ENCODE measurements at places on chromosomes 16 and 17. TPM values are rescaled to one million over a fixed set of nuclear protein-coding genes. Genes with fewer than 3 reads are reported as not detected.

Gene CCNF
- 62.2 TPM for total RNA-seq

Gene ZNF597
- 3.4 TPM for total RNA-seq

Gene MT1M
- total RNA-seq: 2.5 TPM

Gene YBX2
- total RNA-seq: 26.0 TPM

Gene HCRT
- not detected for total RNA-seq

Gene ACAP1
- 15.5 TPM for total RNA-seq

Gene PERCC1
- not detected for total RNA-seq

Gene MYH2
- total RNA-seq: 0.68 TPM

- no peaks in the 10 kb centered on the region for H3K27me3 ChIP-seq
- DNase-seq: no peak
- H3K27ac ChIP-seq: no peak overlapping the region
- H3K4me3 ChIP-seq: peak overlapping the region; percentile 92
- H3K4me1 ChIP-seq: no peaks in the 10 kb centered on the region
Observed at GRCh38 chr16:50025537-50025931, 509 bp downstream of the CNEP1R1 start.

- H3K4me3 ChIP-seq: no peak overlapping the region
- H3K36me3 ChIP-seq: no peaks in the 10 kb centered on the region
- no peak for DNase-seq
- no peak overlapping the region for H3K27ac ChIP-seq
- no peaks in the 10 kb centered on the region for H3K4me1 ChIP-seq
Observed at GRCh38 chr16:84948851-84949610, 62.3 kb downstream of the ZDHHC7 start.

- H3K4me1 ChIP-seq: no peaks in the 10 kb centered on the region
- H3K27ac ChIP-seq: no peak overlapping the region
- DNase-seq: no peak
Observed at GRCh38 chr16:86118467-86119307, 219.7 kb downstream of the IRF8 start.

DNA sequence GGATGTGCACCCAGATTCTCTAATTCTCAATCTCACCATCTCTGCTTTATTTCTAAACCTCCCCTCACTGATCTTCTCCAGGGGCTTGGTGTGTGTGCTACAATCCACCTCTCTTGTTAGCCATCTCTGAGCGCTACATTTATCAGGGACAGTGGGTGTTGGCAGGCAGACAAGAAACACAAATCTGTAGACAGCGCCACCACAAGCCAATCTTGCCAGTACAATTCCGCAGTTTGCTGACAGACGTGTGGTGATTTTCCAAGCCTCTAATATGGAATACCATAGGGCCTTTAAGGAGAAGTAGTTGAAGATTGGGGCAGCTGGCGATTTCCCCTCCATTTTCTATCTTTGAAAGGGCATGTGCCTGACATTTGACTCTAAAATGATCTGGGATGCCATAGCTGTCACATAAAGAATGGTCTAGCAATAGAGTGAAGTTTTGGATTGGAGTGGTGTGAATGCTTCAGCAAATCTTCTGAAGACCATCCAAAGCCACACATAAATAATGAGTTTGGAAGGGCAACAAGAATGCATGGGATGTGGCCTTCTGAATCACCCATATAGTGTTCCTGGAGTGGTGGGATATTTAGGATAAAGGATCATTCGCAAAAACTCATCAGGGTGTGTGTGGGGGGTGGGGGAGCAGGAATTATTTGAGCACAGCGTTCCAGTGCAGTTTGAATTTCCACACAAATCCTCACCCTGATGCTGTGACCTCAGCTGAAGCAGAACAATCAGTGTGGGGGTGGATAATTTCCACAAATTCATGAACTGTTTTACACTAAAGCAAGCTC lies 12.0 kb upstream of the ANKFN1 start:
- H3K4me3 ChIP-seq: no peak overlapping the region
- no peaks in the 10 kb centered on the region for H3K36me3 ChIP-seq
- H3K4me1 ChIP-seq: no peaks in the 10 kb centered on the region
- H3K27ac ChIP-seq: no peak overlapping the region
- no peak for DNase-seq

GRCh38 chr16:2798723-2799204 lies 494 bp downstream of the PRSS41 start:
- no peaks in the 10 kb centered on the region for H3K27me3 ChIP-seq
- DNase-seq: peak; percentile 24
- H3K4me1 ChIP-seq: no peaks in the 10 kb centered on the region
- no peak overlapping the region for H3K27ac ChIP-seq
- no peak overlapping the region for H3K4me3 ChIP-seq
- peaks cover 2% of the 10 kb centered on the region for H3K36me3 ChIP-seq

DNA sequence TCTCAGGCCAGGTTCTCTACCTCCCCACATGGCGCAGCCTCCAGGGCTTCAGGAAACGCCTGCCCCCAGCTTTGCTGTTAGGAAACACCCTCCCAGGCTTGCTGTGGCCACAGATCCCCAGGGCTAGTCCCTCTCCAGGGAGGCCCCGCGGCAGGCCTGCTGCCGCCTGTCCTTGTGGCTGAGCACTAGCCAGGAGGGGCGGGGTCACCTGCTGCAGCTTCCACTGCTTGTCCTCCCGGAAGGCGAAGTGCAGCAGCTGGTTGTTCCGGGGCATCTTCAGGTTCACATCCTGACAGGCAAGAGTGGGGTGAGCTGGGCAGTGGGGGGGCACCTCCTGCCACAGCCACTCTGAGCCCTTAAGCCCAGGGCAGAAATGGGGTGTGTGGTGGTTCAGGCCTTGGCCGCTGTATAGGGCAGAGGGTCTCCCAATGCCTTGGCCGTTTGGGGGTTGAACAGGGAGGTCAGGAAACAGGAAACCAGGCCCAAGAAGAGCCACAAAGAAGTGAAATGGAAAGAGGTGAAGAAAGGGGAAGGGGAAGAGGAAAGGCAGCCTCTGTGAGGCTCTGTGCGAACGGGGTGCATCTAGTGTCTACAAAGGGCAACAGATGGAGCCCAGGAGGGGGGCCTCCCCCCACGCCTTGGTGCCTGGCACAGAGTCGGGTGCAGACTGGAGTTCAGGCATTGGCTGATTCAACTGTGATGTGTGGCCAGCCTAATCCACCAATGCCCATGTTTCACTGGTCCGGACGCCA lies 2.0 kb downstream of the ROGDI start:
- H3K36me3 ChIP-seq: peaks cover 8% of the 10 kb centered on the region
- no peak overlapping the region for H3K27ac ChIP-seq
- H3K27me3 ChIP-seq: no peaks in the 10 kb centered on the region
- H3K4me1 ChIP-seq: no peaks in the 10 kb centered on the region
- DNase-seq: no peak

DNA sequence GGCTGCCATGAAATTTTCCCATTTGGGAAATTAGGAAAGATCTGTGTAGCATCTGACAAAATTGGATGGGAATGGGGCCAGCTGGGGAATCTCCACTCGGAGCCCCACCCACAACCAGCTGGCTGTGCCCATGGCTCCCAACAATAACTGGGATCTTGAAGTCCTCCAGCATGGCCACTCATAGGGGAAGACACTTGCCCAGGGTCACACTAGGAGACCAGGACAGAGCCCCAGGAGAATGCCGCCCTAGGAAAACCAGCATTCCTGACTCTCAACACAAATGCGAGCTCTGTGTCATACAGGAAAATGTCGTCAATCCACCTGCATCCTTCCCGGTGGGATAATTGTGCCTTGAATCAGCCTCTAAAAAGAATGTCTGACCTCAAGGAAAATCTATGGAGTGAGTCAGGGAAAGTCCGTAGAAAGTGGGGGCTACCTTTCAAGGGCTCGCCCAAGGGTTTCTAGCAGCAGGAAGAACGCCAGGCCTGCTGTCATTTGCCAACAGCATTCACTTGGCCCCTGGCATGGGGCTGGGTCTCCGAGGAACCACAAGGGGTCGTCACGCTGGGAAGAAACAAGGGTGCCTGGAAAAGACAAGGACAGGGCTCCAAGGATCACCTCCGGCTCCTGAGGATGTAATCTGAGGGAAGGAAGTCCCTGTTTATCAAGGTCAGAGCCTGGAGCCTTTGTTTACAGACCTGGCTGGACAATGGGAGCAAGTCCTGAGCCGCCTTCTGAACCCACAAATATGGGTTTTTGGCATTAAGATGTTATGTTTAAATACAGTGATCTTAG lies 15.9 kb downstream of the CDH5 start:
- DNase-seq: peak; percentile 54
- H3K4me3 ChIP-seq: no peak overlapping the region
- H3K4me1 ChIP-seq: no peaks in the 10 kb centered on the region
- H3K27me3 ChIP-seq: no peaks in the 10 kb centered on the region
- H3K36me3 ChIP-seq: no peaks in the 10 kb centered on the region
- no peak overlapping the region for H3K27ac ChIP-seq

DNA sequence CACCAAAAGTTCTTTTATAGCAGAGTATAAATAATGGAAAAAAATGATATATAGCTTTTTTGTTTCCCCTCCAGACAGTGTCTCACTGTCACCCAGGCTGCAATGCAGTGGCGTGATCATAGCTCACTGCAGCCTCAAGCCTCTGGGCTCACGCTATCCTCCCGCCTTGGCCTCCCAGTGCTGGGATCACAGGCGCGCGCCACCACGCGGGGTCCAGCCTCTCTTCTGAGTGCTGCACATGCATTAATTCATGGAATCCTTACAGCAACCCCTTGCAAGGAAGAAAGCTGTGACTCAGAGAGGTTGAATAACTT lies 18.0 kb upstream of the ZNF629 start:
- peak overlapping the region; percentile 73 for H3K4me3 ChIP-seq
- no peak for DNase-seq
- no peaks in the 10 kb centered on the region for H3K36me3 ChIP-seq
- no peak overlapping the region for H3K27ac ChIP-seq

GRCh38 chr16:75229172-75230031 lies 10.6 kb downstream of the CTRB1 start:
- H3K36me3 ChIP-seq: peaks cover 38% of the 10 kb centered on the region
- no peak overlapping the region for H3K4me3 ChIP-seq
- H3K27me3 ChIP-seq: no peaks in the 10 kb centered on the region
- no peak overlapping the region for H3K27ac ChIP-seq
- no peak for DNase-seq

- no peak overlapping the region for H3K4me3 ChIP-seq
- H3K27me3 ChIP-seq: no peaks in the 10 kb centered on the region
- no peaks in the 10 kb centered on the region for H3K36me3 ChIP-seq
- H3K4me1 ChIP-seq: peaks cover 5% of the 10 kb centered on the region
- no peak overlapping the region for H3K27ac ChIP-seq
- no peak for DNase-seq
Observed at GRCh38 chr16:56910654-56911539, 21.0 kb upstream of the HERPUD1 start.

DNA sequence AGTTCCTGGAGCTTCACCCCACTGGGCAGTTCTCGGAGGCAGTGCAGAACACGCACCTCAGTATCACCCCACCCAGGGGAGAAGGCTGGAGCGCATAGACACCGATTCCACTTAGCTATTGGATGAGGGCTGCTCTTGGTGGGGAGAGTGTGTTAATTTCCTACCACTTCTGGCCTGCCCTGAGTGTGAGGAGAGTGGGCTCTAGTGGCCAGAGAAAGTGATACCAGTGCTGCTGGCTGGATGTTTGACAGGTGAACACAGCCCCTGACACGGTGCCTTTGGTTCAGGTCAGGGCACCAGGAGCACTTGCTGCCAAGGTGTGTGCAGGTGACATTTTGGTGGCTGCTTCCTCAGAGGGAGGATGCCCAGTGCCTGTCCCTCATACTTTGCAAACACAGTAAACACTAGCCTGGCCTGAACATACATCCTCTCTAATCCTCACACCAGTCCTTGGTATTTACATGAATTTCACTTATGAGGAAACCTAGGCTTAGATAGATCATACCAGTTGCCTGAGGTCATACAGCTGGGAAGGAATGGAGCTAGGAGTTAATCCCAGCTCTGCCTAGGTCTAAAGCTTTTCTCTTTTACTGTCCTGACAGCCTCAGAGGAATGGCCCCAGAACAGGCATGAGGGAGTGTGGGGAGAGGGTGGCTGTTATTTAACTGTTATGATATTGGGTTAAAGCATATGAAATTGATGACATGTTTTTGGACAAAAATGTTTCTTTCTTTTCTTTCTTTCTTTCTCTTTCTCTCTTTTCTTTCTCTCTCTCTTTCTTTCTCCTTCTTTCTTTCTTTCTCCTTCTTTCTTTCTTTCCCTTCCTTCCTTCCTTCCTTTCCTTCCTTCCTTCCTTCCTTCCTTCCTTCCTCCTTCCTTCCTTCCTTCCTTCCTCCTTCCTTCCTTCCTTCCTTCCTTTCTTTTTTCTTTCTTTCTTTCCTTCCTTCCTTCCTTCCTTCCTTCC lies 21.0 kb upstream of the ITGAX start:
- DNase-seq: peak; percentile 61
- no peak overlapping the region for H3K27ac ChIP-seq
- peaks cover 14% of the 10 kb centered on the region for H3K27me3 ChIP-seq
- no peak overlapping the region for H3K4me3 ChIP-seq
- H3K4me1 ChIP-seq: no peaks in the 10 kb centered on the region

GRCh38 chr17:65678546-65678945 lies 117.1 kb upstream of the AXIN2 start:
- H3K4me1 ChIP-seq: no peaks in the 10 kb centered on the region
- H3K4me3 ChIP-seq: no peak overlapping the region
- DNase-seq: no peak

DNA sequence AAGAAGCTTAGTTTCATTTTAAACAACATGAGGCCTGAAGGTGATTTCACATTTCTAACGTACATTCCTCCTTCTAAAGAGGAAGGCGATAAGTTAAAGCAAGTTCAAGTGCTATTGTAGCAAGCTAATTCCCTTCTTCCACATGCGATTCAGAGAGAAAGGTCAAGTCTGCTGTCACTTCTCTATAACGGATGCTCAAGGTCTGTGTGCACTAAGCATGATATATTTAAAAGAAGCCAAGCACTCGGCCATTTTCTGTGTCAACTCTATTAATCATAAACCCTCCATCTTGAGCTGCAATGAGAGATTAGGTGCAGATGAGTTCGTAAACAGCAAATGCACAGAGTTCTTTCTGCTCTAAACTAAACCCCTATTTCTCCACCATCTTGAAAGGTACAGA lies 568.8 kb upstream of the ZFHX3 start:
- no peaks in the 10 kb centered on the region for H3K27me3 ChIP-seq
- H3K4me3 ChIP-seq: no peak overlapping the region
- no peaks in the 10 kb centered on the region for H3K36me3 ChIP-seq
- no peak for DNase-seq

DNA sequence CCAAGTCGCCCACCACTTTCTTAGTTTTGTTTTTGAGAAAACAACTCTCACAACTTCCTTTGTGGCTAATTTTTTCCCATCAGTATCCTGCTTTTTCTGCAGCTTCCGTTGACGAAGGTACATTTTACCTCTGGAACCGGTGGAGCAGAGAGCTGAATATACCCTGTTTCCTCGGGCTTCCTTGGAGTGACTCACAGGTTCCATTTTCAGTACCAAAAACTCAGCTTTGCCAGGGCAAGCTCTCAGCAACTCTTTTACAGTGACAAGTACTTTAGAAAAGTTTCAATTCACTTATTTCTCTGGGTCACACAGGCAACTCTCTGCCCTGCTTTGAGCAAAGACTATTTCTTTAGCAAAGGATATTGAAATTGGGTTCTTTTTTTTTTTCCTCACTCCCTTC lies 318.9 kb downstream of the SNX29 start:
- no peak for DNase-seq
- no peak overlapping the region for H3K4me3 ChIP-seq
- no peaks in the 10 kb centered on the region for H3K4me1 ChIP-seq

Data from H9 (cell line).